ENCODE measurements at places on chromosomes 12 and 14.

GRCh38 chr12:80937391-80938238, at the start of gene LIN7A:
LIN7A (minus strand) TSS chr12:80937934; CDS start chr12:80937722, 212 bp downstream.
- DNase-seq: no peak
- peak within 1 kb of the TSS; percentile 79 for H3K4me3 ChIP-seq
- no peaks in the 10 kb centered on the region for H3K4me1 ChIP-seq
- H3K36me3 ChIP-seq: no peaks in the 10 kb centered on the region

DNA sequence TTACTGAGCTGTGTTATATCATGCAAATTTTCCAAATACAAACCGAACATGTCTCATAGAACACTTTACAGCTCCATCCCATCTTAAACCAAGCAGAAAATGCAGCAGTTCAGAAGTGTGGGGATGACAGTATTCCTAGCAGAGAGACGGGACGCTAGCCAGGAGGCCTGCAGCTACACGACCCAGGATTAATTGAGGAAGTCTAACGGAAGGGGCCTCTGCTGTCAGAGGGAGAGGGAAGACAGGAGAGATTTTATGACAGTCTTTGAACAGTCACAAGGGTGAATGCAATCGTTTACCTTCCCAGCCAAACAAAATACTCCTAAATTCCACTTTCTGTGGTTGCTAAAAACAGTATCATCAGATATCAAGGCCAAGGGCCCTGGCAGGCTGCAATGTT, 261.9 kb downstream of the TMEM132D start:
- no peak overlapping the region for H3K27ac ChIP-seq
- no peaks in the 10 kb centered on the region for H3K4me1 ChIP-seq
- no peak for DNase-seq
- H3K4me3 ChIP-seq: no peak overlapping the region
- H3K36me3 ChIP-seq: no peaks in the 10 kb centered on the region

- H3K27me3 ChIP-seq: no peaks in the 10 kb centered on the region
- no peak for DNase-seq
- no peaks in the 10 kb centered on the region for H3K4me1 ChIP-seq
- H3K36me3 ChIP-seq: no peaks in the 10 kb centered on the region
- H3K4me3 ChIP-seq: peak within 1 kb of the TSS; percentile 42
These were observed at the start of gene SYNDIG1L for GRCh38 chr14:74426202-74426582. SYNDIG1L (minus strand) TSS chr14:74426210; CDS start chr14:74409744, 16,466 bp downstream.

DNA sequence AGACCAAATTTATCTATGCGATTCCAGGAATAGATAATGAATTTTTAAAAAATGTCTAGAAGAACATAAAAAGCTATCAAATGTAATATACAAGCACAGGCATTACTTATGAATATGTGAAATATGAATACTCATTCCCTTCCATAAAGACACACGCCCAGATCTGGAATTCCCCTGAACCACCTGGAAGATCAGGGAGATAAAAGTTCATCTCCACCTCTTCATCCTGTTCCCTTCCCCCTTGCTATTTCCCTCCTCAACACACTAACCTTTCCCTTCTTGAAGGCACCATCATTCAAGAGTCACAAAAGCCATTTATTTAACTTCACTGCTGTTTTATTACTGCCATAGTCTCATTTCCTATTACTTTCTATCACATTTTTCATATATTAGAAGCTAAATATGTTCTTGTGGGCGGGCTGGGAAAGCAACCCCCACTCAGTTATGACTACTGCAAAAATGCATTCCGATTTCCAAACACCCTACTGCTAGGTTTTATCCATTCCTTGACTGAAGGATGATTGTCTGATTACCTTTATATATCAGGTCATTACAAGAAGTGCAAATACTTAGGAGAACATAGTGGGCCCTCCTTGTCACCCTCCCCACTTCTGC, 16.1 kb downstream of the FGD6 start:
- peaks cover 64% of the 10 kb centered on the region for H3K4me1 ChIP-seq
- no peak overlapping the region for H3K4me3 ChIP-seq
- no peaks in the 10 kb centered on the region for H3K27me3 ChIP-seq
- no peak overlapping the region for H3K27ac ChIP-seq
- no peaks in the 10 kb centered on the region for H3K36me3 ChIP-seq
- no peak for DNase-seq

- H3K4me1 ChIP-seq: peaks cover 43% of the 10 kb centered on the region
- H3K27ac ChIP-seq: peak overlapping the region; percentile 96
- no peaks in the 10 kb centered on the region for H3K27me3 ChIP-seq
- no peak for DNase-seq
- H3K4me3 ChIP-seq: peak overlapping the region; percentile 89
These were observed 1.0 kb downstream of the PCNX1 start for GRCh38 chr14:70907996-70908934.

GRCh38 chr12:19190292-19191031, 60.9 kb downstream of the PLEKHA5 start:
- peak overlapping the region; percentile 7 for H3K4me3 ChIP-seq
- peak overlapping the region; percentile 80 for H3K27ac ChIP-seq
- no peak for DNase-seq
- H3K4me1 ChIP-seq: peaks cover 58% of the 10 kb centered on the region

All from thoracic aorta (tissue), 2 donors.